Cerebellum (tissue), 4 donors: ENCODE measurements at places on chromosomes 4 and X. TPM values are rescaled to one million over a fixed set of nuclear protein-coding genes. Genes with fewer than 3 reads are reported as not detected.

GRCh38 chrX:119738742-119739141 is 19.6 kb upstream of the SOWAHD start:
- DNase-seq, result no peak

DNA sequence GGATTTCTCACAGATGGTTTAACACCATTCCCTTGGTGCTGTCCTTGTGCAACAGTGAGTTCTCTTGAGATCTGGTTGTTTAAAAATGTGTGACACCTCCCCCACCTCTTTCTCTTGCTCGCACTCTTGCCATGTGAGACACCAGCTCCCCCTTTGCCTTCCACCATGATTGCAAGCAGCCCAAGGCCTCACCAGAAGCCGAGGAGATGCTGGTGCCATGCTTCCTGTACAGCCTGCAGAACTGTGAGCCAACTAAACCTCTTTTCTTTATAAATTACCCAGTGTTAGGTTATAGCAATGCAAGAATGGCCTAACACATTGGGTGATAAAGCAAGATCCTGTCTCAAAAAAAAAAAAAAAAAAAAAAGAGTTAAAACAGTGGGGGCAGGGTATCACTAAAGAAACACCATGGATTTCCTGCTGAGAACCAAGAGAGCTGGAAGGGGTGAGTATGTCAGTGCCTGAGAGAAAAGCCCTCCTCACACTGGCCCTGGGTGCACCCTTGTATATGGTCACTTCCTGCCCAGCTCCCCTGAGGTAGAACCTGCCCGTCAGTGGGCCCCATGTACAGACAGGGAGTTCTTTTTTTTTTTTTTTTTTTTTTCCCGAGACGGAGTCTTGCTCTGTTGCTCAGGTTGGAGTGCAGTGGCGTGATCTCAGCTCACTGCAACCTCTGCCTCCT is 46.4 kb downstream of the APOO start:
- DNase-seq, result no peak

DNA sequence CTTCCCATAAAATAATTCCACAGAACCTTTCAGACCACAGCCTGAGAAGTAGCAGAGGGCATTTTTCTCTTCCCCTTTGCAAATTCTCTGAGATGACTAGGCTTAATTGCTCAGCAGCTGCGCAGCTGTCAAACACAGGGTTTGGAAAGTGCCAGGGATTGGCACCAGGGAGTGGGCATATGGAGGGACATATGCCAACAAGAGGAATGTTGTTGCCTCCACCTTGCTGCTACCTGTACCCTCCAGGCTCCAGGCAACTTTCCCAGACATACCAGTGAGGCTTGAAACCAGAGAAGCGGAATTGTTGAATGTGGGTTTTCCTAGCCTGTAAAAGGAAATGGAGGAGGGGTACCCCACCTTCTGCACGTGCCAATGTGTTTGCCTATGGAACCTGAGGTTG is 256.2 kb upstream of the GPR101 start:
- DNase-seq, result peak; percentile 50

- no peak for DNase-seq
Measured at GRCh38 chr4:35300996-35301774, 943.1 kb downstream of the ARAP2 start.

- DNase-seq, result no peak
Measured at GRCh38 chr4:78310007-78310739, 241.4 kb upstream of the ANXA3 start.

DNA sequence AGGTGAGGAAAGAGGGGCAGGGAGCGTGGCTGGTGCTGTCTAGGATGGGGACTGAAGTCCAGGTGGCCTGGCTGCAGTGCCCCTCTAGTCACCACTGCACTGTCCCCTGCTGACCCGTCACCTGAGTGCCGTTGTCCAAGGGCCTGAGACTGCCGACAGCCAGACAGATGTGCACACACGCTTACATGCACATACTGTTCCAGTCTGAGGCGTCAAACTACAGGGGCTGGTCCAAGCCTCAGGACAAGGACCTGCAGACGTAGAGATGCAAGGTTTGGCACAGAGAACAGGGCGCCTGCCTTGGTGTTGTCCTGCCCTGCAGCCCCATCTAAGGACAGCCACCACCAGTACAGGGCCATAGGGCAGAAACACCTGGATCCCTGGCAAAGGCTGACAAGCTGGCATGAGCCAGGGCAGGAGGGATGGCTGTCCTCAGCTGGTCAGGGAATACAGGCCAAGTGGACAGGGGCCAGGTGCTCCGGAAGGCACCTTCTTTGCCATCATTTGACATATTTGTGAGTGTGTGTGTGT is 1.7 kb downstream of the SLC2A9 start:
- DNase-seq, result no peak

FGFR3 gene
- total RNA-seq, result 6.5 TPM

GPC3 gene
- total RNA-seq, result 13.8 TPM

ENPEP gene
- total RNA-seq, result 2.7 TPM
